ENCODE measurements at places on chromosomes 5 and 9.

DNA sequence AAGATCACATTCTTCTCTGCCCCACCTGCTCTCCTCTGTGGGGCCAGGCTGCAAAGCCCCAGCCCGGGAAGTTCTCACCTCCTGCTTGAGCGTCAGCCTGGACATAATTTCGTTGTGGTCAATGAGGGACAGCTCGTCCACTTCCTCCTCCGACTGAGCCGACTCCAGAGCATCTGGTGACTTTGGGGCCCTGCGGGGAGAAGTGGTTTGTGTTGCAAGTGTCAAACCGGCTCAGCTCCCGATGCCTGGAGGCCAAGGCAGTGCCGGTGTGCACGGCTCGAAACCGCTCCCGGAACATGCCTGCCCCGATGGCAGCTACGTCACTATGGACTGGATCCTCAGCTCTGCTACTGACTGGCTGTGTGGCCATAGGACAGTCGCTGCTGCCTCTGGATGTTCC is 52.8 kb downstream of the PRRT1B start:
- no peak for DNase-seq

GRCh38 chr9:137113385-137114159 is 961 bp downstream of the DPP7 start:
- no peak for DNase-seq

DNA sequence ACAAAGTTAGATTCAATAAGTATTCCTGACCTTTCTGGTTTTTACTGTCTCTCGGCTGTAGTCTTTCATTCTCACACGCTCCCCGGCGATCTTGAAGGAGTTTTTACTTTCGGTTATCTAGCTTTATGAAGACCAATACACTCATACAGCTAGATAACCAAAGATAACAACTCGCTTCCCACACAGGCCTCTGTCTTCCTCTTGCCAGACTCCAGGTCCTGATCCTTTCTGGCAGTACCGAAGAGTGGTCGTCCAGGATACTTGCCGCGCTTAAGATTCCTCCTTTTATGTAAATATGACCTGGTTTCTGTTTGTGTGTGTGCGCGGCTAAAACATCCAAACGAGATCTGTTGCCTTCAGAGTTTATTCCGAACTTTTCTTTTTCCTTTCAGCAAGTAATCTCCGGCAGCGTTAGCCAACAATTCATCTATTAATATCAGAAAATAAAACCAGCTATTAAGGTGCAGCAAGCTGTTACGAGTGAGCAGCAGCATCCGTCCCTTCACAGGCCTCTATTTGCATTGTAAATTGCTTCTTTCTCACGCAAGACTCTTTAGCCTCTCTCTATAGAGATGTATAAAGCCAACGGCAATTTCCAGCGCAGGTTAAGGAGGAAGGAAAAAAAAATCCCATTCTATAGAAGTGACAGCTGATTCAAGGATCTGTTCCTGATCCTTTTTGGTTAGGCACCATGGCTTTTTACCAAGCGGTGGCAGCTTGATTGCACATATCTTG is 216.1 kb downstream of the MEF2C start:
- no peak for DNase-seq

- DNase-seq, result no peak
Measured at GRCh38 chr9:101030086-101030391, 1.5 kb downstream of the PLPPR1 start.

GRCh38 chr5:109837231-109837861 is 147.6 kb downstream of the MAN2A1 start:
- no peak for DNase-seq
